ENCODE measurements at places on chromosomes 1 and 21.

GRCh38 chr1:180598333-180598974, 33.4 kb upstream of the XPR1 start:
- DNase-seq = no peak

GRCh38 chr1:215710036-215710898, 143.2 kb downstream of the KCTD3 start:
- peak; percentile 26 for DNase-seq

- DNase-seq = no peak
These were observed 133.7 kb downstream of the CAPN8 start for GRCh38 chr1:223531742-223532341.

DNA sequence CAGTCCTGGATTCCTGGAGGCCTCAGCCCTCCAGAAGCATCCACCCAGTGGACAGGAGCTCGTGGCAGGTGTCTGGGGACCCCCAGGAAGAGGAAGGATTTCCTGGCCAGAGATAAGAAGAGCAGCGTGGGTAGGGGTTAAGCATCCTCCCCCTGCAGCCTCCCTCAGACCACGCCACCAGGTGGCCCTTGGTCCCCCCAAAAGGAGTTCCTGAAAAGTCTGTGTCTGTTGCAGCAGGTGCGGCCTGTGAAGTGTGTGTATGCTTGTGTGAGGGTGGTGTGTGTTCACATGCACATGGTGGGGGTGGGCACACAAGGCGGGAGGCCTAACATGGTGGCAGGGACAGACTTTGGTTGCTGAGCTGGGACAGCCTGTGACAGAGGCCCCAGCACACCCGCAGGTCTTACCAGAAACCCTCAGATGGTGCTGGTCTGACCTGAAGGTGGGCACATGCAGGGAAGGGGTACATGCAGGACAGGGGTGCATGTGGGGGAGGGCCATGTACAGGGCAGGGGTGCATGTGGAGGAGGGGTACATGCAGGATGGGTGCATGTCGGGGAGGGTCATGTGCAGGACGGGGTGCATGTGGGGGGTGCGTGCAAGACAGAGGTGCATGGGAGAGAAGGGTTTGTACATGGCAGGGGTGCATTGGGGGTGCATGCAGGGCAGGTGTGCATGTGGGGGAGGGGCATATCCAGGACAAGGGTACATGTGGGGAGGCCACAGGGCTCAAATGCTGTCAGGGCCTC, 18.2 kb upstream of the RUNX3 start:
- no peak for DNase-seq

DNA sequence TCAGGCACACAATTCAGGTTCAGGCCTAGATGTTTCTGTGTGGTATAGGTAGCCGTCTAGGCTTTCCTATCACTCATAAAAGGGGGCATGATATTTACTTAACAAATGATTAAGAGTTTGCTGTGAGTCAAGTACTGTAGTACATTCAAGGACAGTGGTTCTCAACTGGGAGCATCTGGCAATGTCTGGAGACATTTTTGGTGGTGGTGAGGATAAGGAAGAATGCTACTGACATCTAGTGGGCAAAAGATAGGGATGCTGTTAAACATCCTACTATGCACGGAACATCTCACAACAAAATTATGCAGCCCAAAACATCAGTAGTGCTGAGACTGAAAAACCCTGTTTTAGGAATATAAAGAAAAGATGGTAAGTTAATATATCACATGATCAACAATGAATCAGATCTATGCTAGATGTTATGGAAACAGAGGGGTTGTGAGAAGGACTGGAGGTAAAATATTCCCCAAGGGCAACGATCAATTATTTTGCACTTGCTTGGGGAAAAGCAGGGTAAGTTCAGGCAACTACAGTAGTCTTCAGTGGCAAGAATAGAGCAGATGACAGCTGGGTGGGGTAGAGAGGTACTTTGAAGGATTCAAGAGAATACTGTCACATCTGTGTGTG, 4.9 kb downstream of the DNTTIP2 start:
- DNase-seq = no peak

DNA sequence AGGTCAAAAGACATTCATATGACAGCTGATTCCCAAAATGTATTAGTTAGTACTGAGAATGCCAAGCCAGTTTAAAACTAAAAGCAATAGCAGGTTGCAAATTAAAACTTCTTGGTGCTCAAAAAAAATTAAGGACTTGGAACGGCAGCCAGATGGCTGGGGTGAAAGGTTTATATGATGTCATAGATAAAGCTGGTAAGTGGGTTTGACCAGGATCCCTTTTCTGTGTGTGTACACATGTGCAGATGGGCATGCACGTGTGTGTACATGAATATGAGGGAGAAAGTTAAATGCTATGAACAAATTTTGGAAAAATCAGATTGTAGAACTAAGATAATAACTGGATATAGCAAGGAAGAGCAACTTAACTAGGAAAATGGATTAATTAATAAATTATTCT, 39.1 kb upstream of the DPH5 start:
- no peak for DNase-seq

DNA sequence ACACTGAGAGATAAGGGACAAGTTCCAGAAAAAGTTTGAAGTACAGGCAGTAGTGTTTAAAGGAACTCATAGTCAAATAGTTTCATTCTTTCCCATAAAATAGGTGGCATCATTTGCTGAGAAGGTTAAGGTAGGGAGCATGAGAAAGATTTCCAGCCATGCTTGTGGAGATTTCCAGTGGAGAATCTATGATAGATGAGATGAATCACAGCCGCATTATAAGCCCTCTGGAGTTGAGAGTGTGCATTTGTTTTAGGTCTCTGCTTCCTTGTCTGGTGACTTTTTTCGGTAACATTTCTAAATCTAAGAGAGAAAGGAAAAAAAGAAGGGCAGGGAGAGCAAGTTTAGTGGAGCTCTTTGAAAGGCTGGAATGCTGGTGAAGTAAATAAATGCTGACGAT, 108.7 kb downstream of the DISP1 start:
- no peak for DNase-seq

GRCh38 chr1:227072991-227073390, 132.9 kb downstream of the COQ8A start:
- DNase-seq = no peak

DNA sequence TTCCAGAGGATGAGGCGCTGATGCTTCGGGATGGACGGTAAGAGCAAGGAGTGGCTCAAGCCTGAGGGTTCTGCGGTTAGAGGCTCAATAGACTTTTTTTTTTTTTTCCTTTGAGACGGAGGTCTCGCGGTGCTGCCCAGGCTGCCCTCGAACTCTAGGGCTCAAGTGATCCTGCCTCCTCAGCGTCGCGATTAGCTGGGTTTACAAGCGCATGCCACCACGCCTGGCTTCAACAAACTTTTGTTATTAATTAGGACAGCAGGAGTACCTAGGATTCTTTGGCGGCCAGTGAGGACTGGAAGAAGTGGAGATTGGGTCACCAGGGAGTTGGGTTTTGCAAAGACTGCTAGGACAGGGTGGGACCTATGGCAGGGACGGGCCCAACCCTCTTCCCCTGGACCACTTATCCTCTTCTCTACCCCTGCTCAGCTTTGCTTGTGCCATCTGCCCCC, 587 bp downstream of the SCNM1 start:
- no peak for DNase-seq

DNA sequence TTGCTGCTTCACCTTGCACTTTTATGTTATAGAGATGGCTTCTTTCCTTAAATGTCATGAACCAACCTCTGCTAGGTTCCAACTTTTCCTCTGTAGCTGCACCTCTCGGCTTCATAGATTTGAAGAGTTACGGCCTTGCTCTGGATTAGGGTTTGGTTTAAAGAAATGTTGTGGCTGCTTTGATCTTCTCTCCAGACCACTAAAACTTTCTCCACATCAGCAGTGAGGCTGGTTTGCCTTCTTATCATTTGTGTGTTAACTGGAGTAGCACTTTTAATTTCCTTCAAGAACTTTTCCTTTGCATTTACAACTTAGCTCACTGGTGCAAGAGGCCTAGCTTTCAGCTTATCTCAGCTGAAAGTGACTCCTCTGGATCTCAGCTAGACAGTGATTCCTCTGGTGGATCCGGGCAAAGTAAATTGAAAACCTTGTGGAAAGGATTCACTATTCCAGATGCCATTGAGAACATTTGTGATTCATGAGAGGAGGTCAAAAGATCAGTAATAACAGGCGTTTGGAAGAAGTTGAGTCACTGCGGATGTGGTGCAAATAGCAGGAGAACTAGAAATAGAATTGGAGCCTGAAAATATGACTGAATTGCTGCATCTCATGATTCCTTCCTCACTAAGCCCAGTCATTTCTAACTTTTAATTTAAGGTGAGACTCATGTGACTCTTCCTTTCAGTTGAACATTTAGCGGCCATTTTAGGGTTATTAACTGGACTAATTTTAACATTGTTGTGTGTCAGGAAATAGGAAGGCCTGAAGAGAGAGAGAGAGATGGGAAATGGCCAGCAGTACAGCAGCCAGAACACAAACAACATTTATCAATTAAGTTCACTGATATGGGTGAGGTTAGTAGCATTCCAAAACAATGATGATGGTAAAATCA, 16.2 kb upstream of the RGS1 start:
- DNase-seq = no peak

DNA sequence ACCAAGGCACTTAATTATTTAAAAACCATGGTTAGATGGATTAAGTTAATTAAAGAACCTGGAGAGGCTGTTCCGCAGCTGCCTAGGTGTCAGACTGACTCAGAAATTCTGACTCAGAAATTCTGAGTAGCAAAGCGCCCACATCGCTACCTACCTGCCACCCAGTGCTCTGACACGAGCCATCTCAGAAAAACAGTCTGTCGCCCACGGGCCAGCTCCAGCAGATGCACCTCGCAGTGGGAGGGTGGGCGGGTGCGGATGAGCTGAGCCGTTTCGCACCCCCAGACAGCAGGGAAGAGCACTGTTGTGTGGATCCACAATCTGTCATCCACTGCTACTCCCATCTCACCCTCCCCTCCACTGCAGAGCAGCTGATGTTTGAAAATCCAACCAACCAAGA, 13.5 kb downstream of the KCNK1 start:
- no peak for DNase-seq

DNA sequence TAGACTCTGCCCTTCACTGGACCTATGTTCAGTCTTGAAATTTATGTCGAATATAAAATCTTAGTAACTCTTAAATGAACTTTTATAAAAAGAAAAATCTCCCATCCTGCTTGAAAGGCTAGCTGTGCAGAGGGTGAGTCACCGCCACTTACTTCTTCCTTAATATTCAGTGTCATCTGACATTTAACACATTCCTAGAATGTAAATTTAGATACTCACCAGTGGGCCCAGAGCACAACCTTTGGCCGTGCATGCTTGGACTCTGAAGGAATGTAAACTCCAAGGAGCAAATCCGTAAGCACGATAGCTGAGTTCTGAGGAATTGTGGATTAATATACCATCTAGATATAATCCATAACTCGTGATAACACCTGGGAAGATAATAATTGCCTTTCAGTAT, 403.3 kb downstream of the KCTD3 start:
- no peak for DNase-seq

- DNase-seq = no peak
These were observed 97.3 kb upstream of the HMCN1 start for GRCh38 chr1:185636848-185637247.

GRCh38 chr1:166471359-166471758, 304.6 kb upstream of the FAM78B start:
- DNase-seq = no peak

GRCh38 chr1:170377896-170378634, 153.9 kb upstream of the GORAB start:
- no peak for DNase-seq

- DNase-seq = no peak
These were observed 114.7 kb downstream of the PBX1 start for GRCh38 chr1:164673584-164674214.

DNA sequence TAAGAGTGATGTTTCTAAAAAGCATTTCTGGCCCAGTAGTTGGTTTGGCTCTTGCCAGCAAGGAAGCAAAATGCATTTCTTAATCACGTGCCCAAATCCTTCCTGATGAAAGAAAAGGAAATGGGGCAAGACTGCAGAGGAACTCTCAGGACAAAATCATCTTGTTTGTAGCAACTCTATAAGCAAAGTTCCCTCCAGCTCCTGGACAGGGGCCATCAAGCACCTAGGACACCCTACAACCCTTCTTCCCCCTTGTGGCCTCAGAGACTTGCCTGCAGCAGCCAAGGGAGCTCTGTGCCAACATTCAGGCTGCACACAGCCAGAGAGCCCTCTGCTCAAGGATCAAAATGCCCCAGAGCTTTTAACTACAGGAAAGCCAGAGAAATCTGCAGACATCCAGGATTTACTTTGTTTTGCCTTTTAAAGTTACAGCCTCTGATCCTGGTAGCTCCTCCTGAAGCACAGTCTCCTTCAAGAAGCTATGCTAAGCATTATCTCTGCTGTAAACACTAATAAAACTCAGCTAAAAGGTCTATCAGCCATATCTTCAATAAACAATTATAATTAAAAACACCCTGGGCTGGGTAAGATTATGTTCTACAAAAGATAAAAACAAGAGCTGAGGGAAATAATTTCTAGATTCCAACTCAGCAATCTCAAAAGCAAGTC, 105.0 kb downstream of the KIAA0319L start:
- DNase-seq = no peak

Data from NCI-H510A (cell line).